ENCODE measurements at places on chromosomes 16 and 17. TPM values are rescaled to one million over a fixed set of nuclear protein-coding genes. Genes with fewer than 3 reads are reported as not detected.
A peak's percentile ranks its signal among the peaks of the same experiment; 100 is the strongest.

- peak; percentile 76 for DNase-seq
These were observed 2.3 kb upstream of the MVD start for GRCh38 chr16:88665148-88665547.

DNA sequence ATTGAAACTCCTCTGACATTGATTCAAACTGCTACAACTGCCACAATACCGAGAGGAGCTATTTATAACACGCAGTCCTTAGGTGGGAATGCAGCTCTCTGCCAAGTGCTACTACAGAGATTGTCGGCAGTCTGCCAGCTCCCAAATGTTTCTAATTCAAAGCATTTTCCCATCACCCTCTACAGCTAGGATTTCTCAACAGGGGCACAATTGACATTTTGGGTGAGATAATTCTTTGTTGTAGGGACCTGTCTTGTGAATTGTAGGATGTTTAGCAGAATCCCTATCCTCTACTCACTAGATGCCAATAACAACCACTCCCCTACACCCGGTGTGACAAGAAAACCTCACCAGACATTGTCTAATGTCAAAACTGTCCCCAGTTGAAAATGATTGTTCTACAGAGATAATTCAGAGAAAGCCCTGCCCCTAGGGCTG lies 7.8 kb upstream of the N4BP1 start:
- DNase-seq: no peak

DNA sequence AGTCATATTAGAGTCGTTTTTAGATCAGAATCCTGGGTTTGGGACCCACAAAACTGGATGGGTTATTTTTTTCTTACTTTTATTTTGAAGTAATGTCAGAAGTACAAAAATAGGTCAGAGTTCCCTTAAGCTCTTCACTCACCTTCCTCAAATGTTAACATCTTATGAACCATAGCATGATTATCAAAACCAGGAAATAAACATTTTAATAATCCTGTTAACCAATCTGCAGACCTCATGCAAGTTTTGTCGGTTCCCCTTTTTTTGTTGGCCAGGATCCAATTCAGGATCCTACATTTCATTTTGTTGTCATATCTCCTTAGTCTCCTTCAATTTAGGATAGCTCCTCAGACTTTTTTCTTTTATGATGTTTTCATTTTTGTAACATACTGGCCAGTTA lies 162.0 kb downstream of the CHD9 start:
- DNase-seq: no peak

GRCh38 chr17:27506348-27507218 lies 50.3 kb downstream of the KSR1 start:
- no peak for DNase-seq

- DNase-seq: no peak
These were observed 154.8 kb upstream of the FOXF1 start for GRCh38 chr16:86355531-86355930.

- no peak for DNase-seq
These were observed 222.6 kb upstream of the CPHXL start for GRCh38 chr16:75948886-75949285.

DNA sequence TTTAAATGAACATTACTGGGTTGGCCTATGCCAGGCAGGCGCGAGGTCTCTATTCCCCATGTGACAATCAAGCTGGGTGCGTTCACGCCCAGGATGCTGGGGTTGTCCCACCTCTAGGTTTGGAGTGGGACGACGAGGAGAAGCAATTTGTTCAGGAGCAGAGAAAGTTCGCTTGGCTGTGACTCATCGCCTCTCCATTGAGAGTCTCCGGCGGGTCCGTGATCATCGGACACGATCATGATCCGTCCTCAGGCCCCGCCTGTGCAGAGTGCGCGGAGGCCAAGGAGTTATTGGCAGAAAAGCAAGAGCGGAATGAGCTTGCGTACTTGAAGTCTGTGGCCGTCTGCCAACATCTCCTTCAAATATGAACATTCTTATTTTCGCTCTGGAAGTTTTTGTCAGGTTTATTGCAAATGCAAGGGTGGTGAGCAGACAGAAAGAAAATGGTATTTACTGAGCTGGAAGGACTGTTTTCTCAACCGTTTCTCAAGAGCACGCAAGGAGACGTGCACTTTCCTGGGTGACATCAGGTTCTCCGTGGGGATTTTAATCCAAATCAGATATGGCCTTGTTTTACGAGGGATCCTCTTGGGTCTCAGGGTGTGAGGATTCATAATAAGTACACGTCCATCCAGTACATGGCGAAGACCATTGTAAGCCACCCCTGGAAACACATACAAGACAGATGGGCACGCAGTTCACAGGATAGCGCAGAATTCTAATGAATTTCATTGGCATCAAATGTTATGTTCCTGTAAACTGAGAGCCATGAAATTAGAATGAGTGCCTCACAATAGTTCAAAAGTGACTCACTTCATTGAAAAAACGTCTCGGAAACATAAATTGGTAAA lies 70.1 kb upstream of the CREBBP start:
- no peak for DNase-seq

DNA sequence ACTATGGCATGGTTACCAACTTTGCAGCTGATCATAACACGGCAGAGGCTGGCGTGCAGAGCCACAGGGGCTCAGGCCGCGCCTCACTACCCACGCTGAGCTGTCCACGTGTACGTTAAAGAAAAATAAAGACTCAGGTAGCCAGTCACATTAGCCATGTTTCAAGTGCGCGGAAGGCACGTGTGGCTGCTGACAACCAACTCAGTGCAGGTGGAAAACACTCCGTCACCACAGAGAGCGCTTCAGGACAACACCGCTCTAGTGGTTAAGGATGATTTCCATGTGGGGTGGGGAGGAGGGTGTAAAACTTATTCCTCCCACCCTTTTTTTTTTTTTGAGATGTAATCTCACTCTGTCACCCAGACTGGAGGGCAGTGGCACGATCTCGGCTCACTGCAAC lies 33.8 kb downstream of the ZCCHC14 start:
- DNase-seq: no peak

GRCh38 chr17:61411011-61411260 lies 11.3 kb downstream of the TBX2 start:
- no peak for DNase-seq

GRCh38 chr17:63446753-63447470 lies 806 bp upstream of the CYB561 start:
- peak; percentile 81 for DNase-seq

DNA sequence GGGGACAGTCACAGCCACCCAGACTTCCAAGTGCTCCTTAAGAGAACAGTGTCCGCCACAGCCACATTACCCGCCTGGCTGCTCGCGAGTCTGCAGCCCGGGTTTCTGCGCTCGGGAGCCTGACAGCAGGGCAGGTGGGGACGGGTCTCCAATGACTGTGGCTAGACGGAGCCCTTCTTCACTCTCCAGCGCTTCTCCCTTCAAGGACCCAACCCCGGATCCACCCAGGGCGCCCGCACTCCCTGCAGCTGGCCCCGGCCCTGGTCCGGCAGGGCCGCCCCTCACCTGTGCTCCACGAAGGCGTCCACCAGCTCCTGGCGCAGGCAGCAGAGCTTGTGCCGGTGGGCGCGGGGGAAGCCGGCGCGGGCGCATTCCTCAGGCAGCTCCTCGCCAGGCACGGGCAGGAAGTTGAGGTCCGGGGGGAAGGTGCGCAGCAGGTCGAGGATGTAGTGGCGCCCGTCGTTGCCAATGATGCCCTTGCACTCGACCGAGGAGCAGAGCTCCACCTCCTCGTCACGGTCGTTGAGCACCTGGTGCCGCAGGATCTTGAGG lies 13.9 kb downstream of the CLUH start:
- peak; percentile 69 for DNase-seq

ASPHD1 gene
- polyA plus RNA-seq: 21.2 TPM

GALR2 gene
- polyA plus RNA-seq: 0.11 TPM

CFAP97D1 gene
- not detected for polyA plus RNA-seq

HOXB8 gene
- polyA plus RNA-seq: 0.12 TPM

NATD1 gene
- 2.3 TPM for polyA plus RNA-seq
